ENCODE measurements at places on chromosomes 16 and 17.

DNA sequence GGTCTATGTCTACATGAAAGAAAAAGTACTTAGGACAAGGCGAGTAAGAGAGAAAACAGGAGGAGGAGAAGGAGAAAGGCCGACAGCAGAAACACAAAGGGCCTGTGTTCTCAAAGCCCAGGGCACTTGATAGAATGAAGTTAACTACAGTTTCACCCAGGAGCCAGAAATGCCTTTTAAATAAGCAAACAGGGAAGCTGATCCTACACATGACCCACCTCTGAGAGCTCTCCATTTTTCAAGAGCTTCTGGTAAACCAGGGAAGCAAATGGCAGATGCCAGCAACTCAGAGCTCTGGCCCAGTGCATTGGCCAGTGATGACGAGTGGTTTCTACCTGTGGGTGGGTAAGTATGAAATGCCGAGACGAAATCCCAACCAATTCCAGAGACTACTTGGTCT lies 163.4 kb downstream of the ZFHX3 start:
- no peak for DNase-seq

DNA sequence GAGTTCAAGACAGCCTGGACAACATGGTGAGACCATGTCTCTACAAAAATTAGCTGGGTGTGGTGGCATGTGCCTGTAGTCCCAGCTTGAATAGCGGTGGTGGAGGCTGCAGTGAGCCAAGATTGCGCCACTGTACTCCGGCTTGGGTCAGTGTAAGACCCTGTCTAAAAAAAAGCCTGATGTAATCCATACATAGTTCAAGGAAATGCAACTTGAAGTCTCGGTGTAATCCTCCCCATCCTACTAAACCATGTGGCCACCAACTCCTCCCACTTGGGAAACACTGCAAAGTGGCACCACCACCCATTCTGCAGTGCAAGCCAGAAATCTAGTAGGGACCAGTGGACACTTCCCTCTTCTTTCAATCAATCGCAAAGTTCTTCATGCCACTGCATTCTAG lies 5.4 kb upstream of the KPNB1 start:
- DNase-seq: no peak

DNA sequence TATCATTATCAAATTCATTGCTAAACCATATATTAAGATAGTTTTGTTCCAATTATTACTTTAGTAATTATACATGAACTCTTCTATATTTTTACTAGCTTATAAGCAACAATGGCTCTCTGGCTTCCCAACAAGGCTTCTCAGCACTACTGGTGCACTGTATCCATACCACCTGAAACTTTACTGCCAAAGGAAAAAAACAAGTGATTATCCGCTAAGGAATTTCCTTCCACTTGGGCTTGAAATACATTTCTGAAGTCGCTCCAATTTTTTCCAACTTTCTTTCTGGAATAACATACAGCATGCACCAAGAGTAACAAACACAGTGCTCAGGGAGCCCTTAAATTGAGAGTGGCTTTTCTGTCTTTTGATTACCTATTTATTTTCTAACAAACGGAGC lies 2.1 kb downstream of the CSNK2A2 start:
- no peak for DNase-seq

DNA sequence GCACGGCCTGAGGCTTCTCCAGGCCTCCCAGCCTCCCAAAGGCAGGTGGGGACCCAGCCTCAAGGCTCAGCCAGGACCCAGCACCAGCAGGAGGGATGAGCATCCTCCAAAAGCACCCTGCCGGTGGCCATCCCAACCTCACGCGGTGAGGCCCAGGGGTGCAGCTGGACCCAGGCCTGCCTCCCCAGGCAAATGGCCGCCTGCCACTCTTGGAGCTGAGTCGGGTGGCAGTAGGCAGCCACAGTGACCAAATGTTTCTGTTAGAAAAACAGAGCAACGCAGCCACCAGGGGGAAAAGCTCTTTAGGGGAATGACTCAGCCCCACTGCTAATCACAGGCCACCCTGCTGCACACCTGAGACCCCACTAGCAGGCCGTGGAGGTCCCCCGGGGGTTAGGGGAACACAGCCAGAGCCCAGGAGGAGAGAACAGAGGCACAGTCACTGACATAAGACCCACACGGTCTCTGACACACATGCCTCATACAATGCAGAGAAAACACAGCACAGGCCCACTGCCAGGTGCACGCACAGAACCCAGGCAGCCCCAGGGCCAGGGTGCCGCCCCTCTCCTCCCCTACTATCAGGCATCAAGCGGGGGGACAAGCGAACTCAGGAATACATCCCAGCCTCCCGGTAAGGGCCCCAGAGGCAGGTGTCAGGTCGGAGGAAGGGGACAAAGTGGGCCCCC lies 12.4 kb downstream of the BCAR1 start:
- no peak for DNase-seq

- DNase-seq: no peak
Observed at GRCh38 chr16:11560701-11561453, 25.8 kb downstream of the LITAF start.

- no peak for DNase-seq
Observed at GRCh38 chr17:74196541-74197317, 6.7 kb upstream of the RPL38 start.

- no peak for DNase-seq
Observed at GRCh38 chr17:82789051-82789592, 37.3 kb downstream of the TBCD start.

GRCh38 chr16:55871411-55872038 lies 3.6 kb downstream of the CES5A start:
- DNase-seq: no peak

DNA sequence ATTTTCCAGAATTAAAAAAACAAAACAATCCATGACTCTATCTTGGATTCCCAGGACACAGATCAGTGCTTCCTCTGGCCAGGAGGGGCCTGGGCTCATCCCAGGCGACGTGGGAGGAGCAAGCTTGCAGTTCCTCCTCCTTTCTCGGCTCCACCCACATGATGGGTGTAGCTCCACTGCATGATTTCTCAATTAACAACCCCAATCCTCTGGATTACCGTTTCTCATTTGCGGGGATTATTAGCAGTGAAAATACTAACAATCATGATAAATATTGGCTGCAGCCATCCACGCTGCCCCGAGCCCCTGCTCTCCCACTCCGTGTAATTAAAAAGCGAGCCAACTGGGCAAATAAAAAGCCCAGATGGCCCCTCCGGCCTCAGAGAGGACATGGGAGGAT lies 46.4 kb upstream of the SDK2 start:
- DNase-seq: no peak

DNA sequence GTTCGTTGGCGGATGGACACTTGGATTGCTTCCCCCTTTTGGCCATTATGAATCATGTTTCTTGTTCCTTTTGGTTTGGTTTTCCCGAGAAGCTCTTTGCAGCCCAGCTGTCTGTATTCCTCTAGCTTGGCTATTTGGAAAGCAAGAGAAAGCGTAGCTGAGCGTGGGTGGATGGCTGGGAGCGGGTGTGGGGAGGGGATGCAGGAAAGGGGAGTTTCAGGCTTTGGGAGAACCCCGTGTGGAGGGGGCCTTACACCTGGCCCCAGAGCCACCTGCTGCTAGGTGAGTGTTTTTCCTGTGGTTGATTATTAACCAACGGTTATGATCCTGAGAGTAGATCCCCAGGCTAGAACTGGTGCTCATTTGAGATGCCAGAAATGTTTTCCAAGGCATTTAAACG lies 103.7 kb downstream of the RAP1GAP2 start:
- no peak for DNase-seq
